Activated CD4-positive, alpha-beta T cell treated with anti-CD3 and anti-CD28 coated beads for 24 hours (primary cell): ENCODE measurements at places on chromosomes 5 and 9.

GRCh38 chr5:54551926-54552325 lies 34.4 kb downstream of the SNX18 start:
- DNase-seq, result no peak

DNA sequence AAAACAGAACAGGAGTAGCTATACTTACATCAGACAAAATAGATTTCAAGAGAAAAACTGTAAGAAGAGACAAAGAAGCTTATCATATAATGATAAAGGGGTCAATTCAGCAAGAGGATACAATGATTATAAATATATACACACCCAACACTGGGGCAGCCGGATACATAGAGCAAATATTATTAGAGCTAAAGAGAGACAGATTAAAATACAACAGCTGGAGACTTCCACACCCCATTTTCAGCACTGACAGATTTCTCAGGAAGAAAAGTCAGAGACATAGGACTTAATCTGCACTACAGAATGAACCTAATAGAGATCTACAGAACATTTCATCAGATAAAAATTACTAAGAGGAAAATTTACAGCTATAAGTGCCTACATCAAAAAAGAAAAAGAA lies 35.7 kb downstream of the OXCT1 start:
- DNase-seq, result no peak

DNA sequence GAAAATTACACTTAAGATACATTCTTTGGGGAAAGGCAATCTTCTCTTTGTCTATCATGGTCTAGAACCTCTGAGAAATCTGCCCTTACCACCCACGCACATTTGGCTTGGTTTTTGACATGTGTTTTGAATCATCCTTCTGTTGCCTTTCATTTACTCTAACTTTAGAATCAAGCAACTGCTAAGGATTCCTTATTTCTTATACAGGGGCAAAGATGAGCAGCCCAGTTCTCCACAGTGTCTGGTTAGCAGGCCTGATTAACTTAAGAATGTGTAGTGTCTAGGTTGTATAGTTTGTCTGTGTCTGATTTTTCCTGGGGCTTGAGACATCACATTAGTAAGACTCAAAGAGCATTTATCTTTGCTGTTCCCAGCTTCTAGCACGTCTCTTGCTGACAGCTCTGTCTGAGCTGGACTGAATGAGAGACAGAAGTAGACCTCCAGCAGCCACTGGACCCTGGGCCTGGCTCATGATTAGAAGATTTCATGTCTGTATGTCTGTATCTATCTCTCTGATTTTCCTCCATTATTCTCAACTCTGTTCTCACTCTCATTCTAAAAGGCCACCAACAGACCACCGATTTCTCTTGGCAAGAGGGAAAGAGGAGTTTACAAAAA lies 31.8 kb upstream of the PCA3 start:
- DNase-seq, result no peak

DNA sequence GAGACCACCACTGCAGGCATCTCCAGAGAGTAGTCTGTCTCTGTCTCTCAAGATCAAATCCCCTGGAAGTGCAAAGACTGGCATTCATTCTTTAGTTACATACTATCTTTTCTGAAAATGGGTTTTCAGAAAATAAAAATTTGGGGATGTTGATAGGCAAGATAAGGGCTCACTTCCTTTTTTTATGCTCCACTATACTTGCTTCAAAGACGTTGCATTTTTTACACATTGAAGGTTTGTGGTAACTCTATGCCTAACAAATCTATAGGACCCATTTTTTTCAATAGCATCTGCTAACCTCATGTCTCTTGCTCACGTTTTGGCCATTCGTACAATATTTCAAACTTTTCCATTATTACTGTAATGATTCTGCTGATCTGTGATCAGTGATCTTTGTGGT lies 37.0 kb downstream of the DMAC1 start:
- no peak for DNase-seq

DNA sequence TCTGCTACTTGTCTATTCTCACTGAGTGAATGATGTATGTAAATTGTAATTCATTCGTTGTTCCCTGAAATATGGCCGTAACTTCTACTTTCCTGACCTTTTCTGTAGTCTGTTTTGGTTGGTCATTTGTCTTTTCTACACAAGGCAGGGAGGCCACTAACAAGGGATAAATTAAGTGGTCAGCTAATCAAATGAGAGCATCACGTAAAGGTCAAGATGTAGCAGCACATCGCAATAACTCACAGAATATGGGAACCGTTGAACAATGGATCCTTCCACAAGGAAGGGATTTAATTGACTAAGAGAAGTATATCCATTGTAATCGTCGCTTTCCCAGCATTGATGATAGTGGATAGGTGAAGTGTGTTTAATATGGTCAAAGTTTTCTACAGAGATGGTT lies 171.1 kb downstream of the DMRT2 start:
- DNase-seq, result no peak

DNA sequence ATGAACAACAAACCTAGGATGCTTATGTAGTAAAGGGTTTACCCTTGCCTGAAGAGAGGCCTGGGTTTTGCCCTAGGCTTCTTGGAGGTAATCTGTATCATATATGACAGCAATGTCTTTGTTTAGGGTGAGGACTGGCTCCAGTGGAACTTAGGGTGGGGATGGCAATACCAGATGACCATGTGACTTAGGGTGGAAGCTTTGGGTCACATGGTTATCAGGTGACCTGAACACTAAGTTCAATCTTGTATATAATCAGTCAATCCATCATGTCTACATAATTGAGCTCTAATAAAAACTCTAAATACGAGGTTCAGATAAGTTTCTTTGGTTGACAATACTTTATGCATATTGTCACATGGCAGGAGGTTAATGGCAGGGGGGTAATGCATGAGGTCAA lies 10.6 kb upstream of the PPP2R2B start:
- no peak for DNase-seq

- no peak for DNase-seq
These were observed 39.7 kb downstream of the ADGRV1 start for GRCh38 chr5:90598293-90598692.

DNA sequence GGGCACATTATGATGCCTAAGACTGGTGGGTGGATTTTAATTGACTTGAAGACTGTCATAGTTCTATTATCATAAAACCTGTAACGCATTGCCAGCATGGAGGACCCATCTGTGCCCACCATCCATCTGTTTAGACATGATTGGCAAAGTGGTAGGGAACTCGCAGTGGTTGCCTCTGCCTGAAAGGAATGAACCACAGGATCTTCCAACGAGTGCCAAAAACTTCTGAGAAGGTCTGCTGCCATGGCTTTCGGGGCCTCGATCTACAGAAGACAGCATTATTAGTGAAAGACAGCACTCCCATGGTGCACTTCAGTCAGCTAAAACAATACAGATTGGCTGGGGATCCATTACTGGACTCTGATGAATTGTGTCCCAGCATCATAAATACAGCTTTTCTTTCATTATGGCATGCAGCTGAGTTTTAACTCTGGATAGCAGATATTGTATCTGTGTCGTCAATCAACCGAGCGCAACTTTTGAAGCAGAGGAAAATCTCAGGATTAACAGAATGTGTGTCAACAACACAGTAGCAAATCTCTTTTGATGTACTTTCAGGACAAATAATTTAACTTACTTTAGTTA lies 74.3 kb downstream of the ZDHHC21 start:
- DNase-seq, result no peak
